ENCODE measurements at places on chromosomes 5 and 9.

- no peak for DNase-seq
Measured at GRCh38 chr9:136606687-136607333, 55.9 kb upstream of the EGFL7 start.

GRCh38 chr5:105288946-105289345 lies 1726.4 kb upstream of the NUDT12 start:
- no peak for DNase-seq

DNA sequence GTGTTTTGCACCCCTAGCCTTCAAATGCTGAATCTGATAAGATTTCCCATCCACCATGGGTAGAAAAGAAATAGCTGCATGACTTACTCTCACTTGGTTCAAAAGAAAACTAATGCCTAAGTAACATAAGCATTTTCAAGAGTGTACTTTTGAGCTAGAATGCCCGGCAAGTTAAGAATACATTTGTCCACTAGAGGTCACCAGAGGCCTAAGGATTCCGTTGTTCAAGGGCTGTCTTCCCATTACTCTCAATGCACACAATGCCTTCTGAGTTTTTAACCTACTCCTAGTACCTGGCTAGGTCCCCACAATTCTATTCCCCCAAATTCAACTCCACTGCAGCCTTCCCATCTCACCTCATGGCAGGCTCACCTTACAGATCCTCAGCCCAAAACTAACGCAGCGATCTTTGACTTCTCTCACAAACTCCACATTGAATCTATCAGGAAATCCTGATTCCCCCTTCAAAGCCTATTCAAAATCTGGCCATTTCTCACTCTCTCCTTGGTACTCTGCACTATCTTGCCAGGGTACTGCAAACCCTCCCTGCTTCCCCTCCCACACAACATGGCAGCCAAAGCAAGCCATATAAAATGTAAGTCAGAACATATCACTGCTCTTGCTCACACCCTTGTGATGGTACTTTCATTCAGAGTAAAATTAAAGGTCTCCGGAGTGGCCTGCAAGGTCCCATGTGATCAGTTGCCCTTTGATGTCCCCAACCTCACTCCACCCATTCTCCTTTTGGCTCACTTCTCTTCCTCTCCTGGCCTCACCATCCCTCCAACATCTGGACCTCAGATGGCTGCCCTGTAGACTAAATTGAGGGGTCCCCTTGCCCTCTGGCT lies 13.4 kb downstream of the OXCT1 start:
- peak; percentile 58 for DNase-seq

DNA sequence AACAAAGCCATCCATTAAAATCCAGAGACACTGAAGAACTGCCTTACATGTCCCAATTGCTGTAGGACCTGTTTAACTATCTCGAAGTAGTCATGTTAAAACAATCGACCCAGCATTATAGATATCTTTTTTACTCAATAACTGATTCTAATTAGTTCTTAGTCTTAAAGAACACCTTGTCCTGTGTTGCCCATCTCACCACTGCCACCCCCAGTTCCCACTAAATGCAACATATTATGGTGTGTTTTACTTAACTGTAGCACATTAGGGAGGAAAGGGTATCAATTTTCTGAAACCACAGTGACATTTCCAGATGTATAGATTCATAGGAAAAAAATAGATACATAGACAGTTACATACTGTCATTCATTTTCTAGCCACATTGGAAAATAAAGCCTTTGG lies 221.2 kb downstream of the MEF2C start:
- no peak for DNase-seq

DNA sequence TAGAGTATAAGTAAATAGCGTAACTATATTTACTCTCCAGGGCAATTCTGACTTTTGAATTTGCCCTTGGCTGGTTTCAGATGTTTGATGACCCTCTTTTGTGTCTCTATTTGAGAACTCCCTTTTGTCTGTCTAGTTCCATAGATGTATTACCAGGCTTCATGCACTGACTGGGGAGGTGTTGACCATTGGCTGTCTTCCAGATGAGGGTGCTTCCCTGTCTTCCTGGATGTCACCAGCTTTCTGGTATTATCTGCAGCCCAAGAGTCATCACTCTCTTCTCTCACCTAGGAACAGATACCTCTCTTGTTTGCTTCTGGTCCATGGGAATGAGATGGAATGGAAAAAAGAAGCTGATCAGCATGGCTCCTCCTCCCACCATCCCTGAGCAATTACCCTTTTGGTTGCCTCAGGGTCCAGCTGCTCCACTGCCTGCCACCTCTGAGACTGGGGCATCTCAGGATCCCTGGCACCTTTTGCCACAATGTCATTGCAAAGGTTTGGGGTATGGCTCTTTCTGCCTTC lies 58.7 kb upstream of the TMED7 start:
- DNase-seq: no peak

Data from stimulated activated CD4-positive, alpha-beta T cell treated with anti-CD3 and anti-CD28 coated beads, Interleukin-2, amount 100 ng/mL, for 24 hours (primary cell).